Mesothelial cell of epicardium (in vitro differentiated cells): ENCODE measurements at places on chromosomes 6 and 20.

DNA sequence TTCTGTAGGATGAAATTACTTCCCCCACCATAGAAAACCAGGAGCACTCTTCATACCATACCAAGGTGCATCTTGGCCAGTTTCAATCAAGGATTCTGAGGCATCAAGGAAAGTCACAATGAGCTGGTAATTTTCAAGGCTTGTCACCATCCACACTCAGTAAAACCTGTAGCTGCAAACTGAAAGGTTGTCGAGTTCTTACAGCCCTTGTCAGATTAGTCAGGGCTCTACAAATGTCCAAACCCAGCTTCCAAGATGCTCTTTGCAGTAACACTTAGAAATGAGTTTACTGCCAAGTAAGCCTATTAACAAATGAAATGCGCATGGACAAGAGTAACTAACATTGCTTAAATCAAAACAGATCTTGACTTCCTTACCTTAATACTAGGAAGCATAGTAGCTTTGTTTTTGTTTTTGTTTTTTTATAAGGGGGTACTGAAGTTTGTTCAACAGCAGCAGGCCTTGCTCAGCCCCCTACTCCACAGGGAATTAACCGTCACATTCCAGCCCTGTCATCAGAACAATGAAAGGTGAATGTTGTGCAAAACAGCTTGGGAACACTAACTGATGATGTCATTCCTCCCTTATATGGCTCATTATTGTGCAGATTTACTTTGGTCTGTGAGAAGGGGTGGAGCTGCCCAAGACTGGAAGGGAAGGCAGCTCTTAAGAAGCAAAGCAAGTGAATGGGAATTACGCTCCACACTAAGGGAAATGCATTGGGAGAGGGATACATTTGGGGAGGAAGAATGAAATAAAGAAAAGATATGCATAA, 49.9 kb upstream of the TMEM30A start:
- H3K36me3 ChIP-seq = no peaks in the 10 kb centered on the region
- H3K4me1 ChIP-seq = peaks cover 41% of the 10 kb centered on the region
- peak overlapping the region; percentile 44 for H3K4me3 ChIP-seq
- no peaks in the 10 kb centered on the region for H3K27me3 ChIP-seq

DNA sequence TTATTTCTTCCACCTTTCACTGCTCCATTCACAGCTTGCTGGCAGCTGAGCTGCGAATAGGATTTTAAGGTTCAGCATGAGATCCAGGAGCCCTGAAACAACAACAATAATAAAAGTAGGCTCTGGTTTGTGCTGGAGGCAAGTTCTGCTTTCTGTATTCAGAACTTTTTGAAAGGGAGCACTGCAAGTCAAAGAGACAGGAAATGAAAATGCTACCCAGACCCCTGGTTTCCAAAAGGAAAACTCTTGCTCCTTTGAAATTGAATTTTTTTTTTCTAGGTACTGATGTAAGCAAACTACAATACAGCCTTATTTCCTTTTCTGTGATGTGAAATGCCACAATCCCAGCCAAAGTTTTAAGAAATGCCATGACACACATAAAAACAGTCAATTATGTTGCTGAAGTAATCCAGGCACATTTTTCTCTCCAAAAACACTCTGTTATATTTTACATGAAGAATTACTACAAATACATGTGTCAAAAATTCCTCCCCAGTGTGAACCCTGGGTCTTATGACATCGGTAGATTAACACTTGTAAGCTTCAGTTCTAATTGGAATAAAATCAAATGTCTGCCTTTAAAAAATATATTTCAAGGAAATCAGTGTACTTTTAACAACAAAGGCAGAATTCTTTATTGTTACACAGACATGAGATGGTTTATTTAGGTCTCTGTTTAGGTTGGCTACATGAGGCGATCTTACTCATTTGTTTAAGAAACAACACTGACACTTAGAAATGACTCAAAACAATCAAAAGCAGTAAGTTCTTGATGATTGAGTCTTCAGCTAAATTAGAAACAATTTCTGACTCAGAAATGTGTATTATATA, 656.7 kb downstream of the EPHA7 start:
- peaks cover 20% of the 10 kb centered on the region for H3K4me1 ChIP-seq
- DNase-seq = no peak
- no peaks in the 10 kb centered on the region for H3K36me3 ChIP-seq
- peak overlapping the region; percentile 44 for H3K27ac ChIP-seq

DNA sequence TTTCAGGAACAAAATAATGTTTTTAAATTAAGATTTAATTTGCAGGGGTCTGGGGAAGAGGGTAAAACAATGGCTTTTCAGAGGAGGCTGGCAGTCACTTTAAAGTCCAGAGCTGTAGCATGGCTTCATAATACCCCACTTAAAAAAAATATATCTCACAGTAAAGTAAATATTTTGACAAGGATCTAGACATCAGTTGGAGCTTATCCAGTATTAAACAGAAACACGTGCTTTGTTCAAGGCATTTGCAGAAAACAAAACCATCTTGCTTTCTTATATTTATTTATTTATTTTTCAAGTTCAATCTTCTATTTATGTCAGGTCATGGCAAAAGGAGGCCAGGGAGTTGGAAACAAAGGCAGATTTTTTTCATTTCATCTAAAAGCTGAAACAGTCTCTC, 53.3 kb upstream of the PRL start:
- H3K36me3 ChIP-seq = peaks cover 1% of the 10 kb centered on the region
- no peak for DNase-seq
- H3K27ac ChIP-seq = peak overlapping the region; percentile 82
- H3K4me1 ChIP-seq = peaks cover 47% of the 10 kb centered on the region

DNA sequence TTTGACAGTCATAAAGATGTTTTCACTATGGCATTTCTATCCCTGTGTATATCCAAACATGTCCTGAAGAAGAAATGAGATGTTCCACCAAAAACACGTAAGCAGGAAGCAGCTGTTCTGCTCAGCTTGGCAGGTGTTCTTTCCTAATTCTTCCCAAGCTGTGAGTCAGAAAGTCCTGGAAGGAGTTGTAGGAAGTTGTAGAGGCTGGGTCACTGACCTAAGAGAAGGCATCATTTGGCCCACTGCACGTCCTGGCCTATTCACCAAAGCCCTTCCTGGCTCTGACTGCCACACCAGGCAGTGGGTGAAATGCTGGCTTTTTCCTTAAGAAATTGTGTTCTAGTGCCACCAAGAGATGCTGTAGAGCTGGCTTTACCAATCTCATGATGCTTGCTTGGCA, 40.3 kb downstream of the STX11 start:
- no peak for DNase-seq
- H3K4me3 ChIP-seq = no peak overlapping the region
- H3K36me3 ChIP-seq = peaks cover 10% of the 10 kb centered on the region
- H3K27ac ChIP-seq = no peak overlapping the region

DNA sequence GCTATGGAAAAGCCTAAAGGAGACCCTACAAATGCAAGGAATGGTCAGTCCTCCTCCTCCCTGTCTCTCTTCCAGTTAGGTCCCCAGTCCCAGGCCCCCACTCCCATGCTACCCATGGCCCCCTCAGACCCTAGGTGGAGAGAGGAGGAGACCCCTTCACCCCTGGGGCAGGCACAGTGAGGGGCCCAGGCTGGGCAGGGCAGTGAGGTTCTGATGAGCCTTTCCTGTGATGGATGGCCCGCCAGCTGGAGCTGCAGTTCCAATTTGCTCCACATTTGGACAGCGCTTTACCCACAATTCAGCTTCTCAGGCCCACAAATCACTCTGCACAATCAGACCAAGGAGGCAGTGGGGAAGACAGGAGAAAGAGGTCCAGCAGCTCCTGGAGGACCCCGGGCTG, 37.3 kb upstream of the MLN start:
- no peak overlapping the region for H3K27ac ChIP-seq
- H3K4me1 ChIP-seq = peaks cover 64% of the 10 kb centered on the region
- H3K36me3 ChIP-seq = no peaks in the 10 kb centered on the region
- DNase-seq = no peak

- no peak overlapping the region for H3K4me3 ChIP-seq
- peaks cover 21% of the 10 kb centered on the region for H3K4me1 ChIP-seq
- no peak for DNase-seq
- H3K27ac ChIP-seq = no peak overlapping the region
- no peaks in the 10 kb centered on the region for H3K27me3 ChIP-seq
- H3K36me3 ChIP-seq = peaks cover 8% of the 10 kb centered on the region
These were observed 74.6 kb downstream of the ATG5 start for GRCh38 chr6:106250953-106251352.

GRCh38 chr6:49564552-49564951, 14.1 kb downstream of the C6orf141 start:
- no peak overlapping the region for H3K4me3 ChIP-seq
- H3K27ac ChIP-seq = no peak overlapping the region
- no peaks in the 10 kb centered on the region for H3K27me3 ChIP-seq
- no peak for DNase-seq
- H3K36me3 ChIP-seq = no peaks in the 10 kb centered on the region

DNA sequence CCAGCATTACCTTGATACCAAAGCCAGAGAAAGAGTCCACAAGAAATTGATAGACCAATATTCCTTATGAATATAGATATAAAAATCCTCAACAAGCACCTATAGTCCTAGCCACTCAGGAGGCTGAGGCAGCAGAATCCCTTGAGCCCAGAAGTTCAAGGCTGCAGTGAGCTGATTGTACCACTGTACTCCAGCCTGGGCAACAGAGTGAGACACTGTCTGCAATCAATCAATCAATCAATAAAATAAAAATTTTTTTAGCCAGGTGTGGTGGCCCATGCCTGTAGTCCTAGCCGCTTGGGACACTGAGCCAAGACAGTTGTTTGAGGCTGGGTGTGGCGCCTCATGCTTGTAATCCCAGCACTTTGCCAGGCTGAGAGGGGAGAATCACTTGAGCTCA, 18.9 kb upstream of the SMIM29 start:
- no peak overlapping the region for H3K4me3 ChIP-seq
- H3K36me3 ChIP-seq = peaks cover 13% of the 10 kb centered on the region
- H3K27me3 ChIP-seq = no peaks in the 10 kb centered on the region
- H3K27ac ChIP-seq = no peak overlapping the region
